Inflammatory macrophage (primary cell): ENCODE measurements at places on chromosomes 1 and 21.
A peak's percentile ranks its signal among the peaks of the same experiment; 100 is the strongest.

GRCh38 chr1:59223198-59223597 lies 73.7 kb upstream of the FGGY start:
- no peak for DNase-seq

DNA sequence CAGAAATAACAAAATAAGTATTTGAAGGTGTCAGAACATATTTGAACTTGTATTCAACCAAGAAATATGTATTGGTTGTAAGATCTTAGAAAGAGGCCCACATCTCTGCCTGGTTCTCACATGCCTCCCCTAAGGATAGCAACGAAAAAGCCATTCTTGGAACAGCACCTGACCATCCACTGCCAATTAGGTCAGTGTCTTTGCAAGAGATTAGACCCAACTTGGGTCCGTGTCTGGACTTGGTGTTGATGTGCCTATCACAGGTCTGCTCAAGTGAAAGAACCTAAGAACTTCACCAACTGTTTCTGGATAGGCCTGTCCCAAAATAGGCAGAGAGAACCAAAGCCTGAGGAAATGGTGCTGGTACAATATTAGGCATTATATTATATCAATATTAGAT lies 46.0 kb upstream of the COG2 start:
- DNase-seq: no peak

DNA sequence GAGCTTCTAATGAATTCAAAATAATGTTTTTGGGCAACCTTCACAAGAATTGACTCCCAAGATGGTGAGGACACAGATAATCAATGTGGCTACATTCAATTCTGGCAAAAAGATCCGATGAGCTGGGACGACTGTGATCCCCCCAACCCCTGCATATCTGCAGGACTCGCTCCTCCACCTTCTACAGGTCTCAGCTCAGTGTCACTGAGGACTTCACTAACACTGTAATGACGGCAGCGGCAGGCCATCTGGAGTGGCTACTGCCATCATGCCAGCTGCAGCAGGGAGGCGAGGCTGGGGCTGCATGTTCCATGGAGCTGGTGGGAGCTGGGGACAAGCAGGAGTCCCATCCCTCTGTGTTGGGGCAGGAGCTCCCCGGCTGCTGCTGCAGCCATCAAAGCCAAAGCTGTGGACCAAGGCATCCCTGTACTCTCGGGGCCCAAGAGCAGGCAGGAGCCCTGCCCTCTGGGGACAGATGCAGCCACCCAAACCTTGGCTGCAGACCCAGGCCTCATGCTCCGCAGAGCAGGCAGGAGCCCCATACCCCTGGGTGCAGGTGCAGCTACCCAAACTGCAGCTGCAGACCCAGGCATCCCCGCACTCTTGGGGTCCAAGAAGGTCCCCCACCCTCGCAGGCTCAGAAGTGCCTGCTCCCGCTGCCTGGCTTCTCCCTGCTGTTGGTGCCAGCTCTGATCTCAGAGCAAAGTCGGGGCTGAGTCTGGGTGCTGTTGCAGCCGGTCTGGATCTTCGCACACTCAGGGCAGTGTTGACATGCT lies 12.2 kb upstream of the DHRS3 start:
- DNase-seq: no peak

GRCh38 chr1:119544165-119544762 lies 37.3 kb downstream of the HSD3B1 start:
- no peak for DNase-seq

DNA sequence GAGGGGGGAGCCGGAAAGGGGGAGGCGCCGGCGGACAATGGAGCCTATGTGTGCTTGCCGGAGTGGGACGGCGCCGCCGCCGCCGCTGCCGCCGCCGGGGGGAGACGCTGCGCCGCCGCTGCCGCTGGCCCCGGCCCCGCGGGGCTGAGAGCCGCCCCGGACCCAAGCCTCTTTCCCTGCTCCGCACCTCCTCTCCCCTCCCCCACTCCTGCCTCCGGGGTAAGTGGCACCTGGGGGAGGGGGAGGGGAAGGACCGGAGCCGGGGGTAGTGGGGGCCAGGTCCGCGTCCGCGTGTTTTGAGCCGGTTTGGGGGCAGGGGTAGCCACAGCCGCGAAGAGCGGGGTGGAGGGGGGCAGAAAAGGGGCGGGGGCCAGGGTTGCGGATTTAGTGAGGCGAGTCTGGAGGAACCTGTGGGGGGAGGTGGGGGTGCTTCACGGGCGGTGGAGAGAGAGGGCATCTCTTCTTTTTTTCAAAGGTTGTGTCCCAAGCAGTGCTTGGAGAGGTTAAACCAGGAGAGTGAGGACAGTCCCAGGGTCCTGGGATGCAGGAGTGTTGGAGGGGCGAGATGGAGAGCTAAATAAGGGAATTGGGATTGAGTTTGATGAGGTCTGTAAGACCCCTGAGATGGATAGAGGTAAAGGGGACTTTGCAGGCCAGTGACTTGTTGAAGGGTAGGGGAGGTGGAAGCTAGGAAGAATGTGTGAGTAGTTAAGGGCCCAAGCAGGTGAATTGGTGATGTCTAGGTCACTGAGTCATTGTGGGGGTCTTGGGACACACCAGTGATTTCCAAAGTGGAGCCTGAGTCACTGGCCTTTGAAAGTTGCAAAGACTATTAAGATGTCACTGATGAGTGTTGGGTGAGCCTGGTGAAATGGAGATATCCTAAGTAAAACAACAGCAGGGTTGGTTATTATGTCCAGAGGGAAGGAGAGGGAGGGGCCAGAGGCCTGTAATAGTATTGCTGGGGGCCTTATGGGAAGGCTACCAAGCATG lies 59.1 kb downstream of the BCL9 start:
- no peak for DNase-seq

DNA sequence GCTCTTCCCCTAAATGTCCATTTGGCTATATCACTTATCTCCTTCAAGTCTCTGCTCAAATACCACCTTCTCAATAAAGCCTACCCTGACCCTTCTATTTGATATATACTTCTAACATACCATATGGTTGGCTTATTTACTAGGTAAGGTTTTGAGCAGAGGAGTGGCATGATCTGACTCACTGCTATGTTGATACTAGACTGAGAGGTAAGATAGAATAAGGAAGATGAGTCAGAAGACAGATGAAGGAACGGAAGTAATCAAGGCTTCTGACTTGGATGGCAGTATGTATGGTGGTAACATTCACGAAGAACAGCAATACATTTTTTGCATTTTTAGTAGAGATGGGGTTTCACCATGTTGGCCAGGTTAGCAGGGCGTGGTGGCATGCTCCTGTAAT lies 4.8 kb upstream of the HRNR start:
- no peak for DNase-seq

- DNase-seq: no peak
These were observed 2.3 kb downstream of the TENT5C start for GRCh38 chr1:117608115-117608615.

- no peak for DNase-seq
These were observed 209.9 kb downstream of the FAF1 start for GRCh38 chr1:50750021-50750619.

DNA sequence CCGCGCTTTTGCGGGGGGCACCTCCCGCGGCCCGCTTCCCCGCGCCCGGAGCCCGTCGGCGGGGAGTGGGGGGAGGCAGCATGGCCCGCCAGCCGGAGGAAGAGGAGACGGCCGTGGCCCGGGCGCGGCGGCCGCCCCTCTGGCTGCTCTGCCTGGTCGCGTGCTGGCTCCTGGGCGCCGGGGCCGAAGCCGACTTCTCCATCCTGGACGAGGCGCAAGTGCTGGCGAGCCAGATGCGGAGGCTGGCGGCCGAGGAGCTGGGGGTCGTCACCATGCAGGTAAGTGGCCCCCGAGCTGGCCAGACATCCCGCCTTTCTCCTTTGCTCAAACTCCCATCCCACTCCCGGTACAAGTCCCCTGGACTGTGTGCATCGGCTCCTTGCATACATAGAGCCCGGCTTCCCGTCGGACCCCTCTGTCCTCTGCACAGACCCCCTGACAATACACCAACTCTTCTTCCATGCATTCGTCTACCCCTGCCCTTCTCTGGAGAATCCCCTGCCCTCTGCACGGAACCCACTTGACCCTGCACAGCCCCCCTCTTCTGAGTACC lies 812 bp downstream of the CACHD1 start:
- no peak for DNase-seq

DNA sequence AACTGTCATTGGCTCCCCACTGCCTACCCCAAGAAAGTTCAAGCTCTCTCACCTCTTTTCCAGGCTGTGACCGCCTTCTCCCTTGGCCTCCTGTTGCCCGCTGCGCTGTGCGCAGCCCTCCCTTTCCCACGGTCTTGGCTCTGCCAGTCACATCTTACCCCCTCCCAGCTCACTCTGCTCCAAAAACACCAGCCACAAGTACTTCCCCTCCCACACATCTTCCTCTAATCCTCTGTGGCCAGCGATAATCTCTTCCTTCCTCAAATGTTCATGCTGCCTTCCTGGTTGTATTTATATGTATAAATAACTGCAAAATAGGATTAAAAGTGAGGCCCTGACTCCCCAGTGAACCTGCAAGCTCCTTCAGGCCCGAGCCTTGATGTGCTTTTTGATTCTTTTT lies 81.8 kb downstream of the AJAP1 start:
- peak; percentile 74 for DNase-seq

DNA sequence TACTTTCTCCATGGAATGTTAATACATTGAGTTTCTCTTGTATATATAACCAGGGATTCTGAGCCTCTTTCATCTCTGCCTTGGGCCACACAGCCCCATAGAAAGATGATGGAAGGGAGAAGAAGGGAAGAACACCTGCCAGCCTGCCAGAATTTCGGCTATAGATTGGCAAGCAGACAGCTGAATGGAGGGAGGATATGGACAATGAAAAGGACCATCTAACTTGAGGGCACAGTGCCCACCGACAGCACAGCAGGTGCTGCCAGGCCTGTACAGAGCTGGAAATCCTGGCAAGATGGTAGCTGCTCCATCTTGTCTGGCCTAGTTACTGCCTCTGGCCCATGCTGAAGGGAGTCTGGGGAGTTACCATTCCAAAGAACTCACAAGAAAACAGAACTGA lies 244.3 kb downstream of the FGGY start:
- DNase-seq: no peak

- DNase-seq: peak; percentile 22
These were observed 68.3 kb upstream of the BCAR3 start for GRCh38 chr1:93749894-93750301.

- no peak for DNase-seq
These were observed 57.4 kb downstream of the DNTTIP2 start for GRCh38 chr1:93821423-93822144.

GRCh38 chr21:42454786-42455185 lies 41.2 kb downstream of the RSPH1 start:
- no peak for DNase-seq

DNA sequence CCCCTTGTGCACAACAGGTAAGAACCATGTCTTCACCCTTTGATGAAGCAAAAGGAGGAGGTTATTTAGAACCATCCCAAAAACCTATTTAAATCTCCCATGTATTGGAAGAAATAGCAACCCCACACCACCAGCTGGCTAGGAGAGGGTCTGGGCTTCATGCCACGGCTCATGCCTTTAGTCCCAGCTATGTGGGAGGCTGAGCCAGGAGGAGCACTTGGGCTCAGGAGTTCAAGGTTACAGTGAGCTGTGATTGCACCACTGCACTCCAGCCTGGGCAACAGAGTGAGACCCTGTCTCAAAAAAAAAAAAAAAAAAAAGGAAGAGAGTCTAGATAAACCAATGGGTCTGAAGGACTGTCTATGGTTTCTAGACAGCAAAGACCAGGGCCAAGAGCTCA lies 197.9 kb upstream of the COA6 start:
- no peak for DNase-seq

GRCh38 chr1:225990705-225991464 lies 8.3 kb downstream of the SDE2 start:
- no peak for DNase-seq

DNA sequence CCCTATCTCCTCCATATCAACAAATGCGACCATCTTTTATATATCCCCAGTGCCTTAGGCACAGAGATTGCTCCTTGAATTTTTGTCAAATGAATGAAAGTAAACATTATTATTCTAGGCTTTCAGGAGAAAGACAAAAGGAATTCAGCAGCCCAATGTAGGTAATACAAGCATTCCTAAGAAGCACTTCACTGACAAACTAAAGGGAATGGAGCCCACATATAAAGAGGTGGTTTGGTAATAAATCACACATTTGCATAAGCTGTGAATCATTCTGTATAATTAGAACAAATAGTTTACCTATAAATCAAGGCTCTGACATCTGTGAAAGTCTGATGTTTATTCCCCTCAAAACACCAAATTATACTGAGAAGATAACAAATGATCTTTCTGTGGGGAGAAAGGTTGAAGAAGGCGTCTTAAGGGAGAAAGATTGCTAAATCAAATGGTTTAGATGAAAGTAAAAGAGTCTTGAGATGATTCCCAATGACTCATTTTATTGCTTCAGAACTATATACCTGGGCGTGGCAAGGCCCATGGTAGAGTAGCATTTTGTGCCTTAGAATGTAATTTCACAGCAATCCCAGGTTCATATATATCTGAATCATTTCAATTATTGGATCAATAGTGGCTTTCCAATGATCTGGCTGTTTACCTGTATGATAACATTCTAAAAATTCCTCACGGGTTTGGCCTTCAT lies 558.1 kb downstream of the AGBL4 start:
- no peak for DNase-seq

DNA sequence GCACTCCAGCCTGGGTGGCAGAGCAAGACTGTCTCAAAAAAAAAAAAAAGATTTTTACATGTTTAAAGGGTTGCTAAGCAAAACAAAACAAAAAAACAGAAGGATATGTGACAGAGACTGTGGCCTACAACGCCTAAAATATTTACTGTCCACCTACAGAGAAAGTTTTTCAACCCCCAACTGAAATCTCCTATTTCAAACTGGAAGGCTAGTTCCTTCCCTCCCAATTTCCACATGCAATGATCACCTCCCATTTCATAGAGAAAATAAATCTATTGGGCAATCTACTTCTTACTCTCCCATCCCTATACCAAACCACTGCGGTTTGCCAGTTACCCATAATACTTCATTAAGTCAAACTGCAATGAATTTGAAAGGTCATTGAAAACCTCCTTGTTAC lies 74.2 kb downstream of the ST3GAL3 start:
- DNase-seq: peak; percentile 33

- DNase-seq: no peak
These were observed 92.0 kb downstream of the ETS2 start for GRCh38 chr21:38897532-38898421.

DNA sequence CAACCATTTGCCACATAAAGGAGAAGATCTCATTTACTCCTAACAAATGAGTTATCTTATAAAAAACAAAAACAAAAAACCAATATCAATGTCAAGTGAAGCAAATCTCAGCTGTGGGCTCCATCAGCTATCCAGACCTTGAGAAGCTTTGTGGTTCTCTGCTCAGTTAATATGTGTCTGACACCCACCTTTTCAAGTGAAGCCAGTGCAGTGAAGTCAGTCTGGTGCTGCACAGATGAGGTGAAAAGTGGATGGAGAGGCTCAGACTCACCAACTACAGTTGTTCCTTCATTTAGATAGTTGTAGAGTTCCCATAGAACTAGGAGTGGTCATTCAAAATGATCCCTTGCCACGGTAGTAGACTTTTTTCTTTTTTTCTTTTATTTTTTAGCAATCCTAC lies 106.8 kb downstream of the NTNG1 start:
- DNase-seq: no peak

DNA sequence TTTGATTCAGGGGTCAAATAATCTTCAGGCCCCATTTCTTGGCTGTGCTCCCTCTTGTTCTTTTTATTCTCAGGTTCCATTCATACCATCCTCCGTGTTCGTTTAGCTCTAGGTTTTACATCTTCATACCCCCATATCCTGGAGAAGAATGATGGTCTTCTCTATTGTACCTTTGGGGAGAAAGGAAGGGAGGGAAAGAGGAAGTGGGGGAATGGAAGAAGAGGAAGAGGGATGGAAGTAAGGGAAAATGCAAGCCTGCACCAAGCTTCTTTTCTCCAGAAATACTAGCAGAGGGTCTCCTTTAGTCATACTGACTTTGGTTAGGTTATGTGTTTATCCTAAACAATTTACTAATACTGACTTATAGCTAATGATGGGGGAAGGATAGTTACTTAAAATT lies 52.4 kb downstream of the FNBP1L start:
- DNase-seq: no peak
